ENCODE measurements at places on chromosomes 3 and 15.
A peak's percentile ranks its signal among the peaks of the same experiment; 100 is the strongest.

GRCh38 chr3:15797642-15798303, at the start of gene ANKRD28:
ANKRD28 (minus strand) TSS chr3:15797979; CDS start chr3:15796521, 1,458 bp downstream.
- no peak for DNase-seq
- peak within 1 kb of the TSS; percentile 99 for H3K27ac ChIP-seq
- peaks cover 29% of the 10 kb centered on the region for H3K4me1 ChIP-seq
- peaks cover 14% of the 10 kb centered on the region for H3K36me3 ChIP-seq
- peak within 1 kb of the TSS; percentile 93 for H3K4me3 ChIP-seq

DNA sequence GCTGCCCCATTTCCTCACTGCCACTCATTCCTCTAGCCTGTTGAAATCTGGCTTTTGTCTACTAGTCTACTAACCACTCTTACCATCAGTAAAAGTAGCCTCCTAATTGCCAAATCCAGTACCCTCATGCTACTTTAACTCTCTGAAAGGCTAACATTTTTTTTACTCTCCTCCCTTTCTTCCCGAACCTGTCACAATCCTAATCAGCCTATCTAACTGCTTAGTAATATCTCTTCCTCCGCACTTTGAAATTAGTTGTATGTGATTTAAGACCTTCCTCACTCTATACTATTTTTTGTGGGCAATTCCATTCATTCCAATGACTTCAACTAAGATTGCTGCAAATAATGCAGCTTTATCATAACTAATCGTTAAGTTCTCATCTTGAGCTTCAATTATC, 3.7 kb downstream of the SENP7 start:
- DNase-seq = no peak
- H3K27ac ChIP-seq = peak overlapping the region; percentile 87
- H3K4me3 ChIP-seq = peak overlapping the region; percentile 8
- H3K27me3 ChIP-seq = no peaks in the 10 kb centered on the region
- peaks cover 15% of the 10 kb centered on the region for H3K36me3 ChIP-seq
- peaks cover 30% of the 10 kb centered on the region for H3K4me1 ChIP-seq

GRCh38 chr15:68589783-68590710, 11.3 kb downstream of the CORO2B start:
- H3K27me3 ChIP-seq = no peaks in the 10 kb centered on the region
- no peak for DNase-seq
- no peaks in the 10 kb centered on the region for H3K36me3 ChIP-seq

DNA sequence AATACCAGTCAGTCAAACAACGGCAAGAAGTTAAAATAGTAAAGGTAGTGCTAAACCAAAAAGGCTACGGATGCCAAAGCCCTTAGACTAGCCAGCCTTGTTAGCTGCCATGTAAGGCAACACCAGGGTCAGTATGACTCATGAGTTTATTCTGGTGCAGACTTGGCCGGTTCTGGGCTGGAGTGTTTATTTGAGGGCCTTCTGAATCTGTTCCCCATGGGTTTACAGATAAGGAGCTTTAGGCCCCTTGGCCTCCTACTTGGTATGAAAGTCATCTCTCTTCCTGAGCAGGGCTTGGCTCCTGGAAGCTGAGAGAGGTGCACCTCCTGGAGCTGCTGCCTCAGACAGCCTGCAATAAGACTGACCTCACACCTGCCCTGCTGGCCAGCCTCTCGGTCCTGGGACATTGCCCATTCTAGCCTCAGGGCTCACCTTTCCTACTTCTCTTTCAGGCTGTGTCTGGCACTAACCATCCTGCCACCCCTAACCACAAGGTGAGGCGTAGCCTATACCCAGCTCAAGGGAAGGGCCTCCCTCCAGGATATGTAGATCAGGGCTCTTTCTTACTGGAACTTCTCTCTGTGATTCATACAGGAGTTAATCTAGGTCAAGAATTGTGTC, 10.4 kb upstream of the RTP1 start:
- H3K4me1 ChIP-seq = peaks cover 11% of the 10 kb centered on the region
- no peaks in the 10 kb centered on the region for H3K36me3 ChIP-seq
- no peak overlapping the region for H3K4me3 ChIP-seq
- no peak for DNase-seq
- peaks cover 2% of the 10 kb centered on the region for H3K27me3 ChIP-seq

DNA sequence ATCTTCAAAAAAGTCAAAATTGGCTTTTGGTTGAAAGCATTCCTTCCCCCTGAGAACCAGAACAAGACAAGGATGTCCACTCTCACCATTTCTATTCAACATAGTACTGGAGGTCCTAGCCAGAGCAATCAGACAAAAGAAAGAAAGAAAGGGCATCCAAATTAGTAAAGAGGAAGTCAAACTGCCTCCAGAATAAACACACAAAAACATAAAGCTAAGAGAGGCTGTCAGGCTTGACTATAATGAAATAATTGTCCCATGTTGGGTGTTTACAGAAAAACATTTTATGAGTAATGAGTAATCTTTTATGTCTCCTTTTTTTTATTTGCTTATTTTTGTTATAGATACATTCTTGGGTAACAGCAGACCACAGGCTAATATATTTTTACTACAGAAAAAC, 18.3 kb upstream of the FAM240A start:
- no peaks in the 10 kb centered on the region for H3K4me1 ChIP-seq
- no peaks in the 10 kb centered on the region for H3K36me3 ChIP-seq
- no peak overlapping the region for H3K4me3 ChIP-seq
- peaks cover 26% of the 10 kb centered on the region for H3K27me3 ChIP-seq
- DNase-seq = no peak

DNA sequence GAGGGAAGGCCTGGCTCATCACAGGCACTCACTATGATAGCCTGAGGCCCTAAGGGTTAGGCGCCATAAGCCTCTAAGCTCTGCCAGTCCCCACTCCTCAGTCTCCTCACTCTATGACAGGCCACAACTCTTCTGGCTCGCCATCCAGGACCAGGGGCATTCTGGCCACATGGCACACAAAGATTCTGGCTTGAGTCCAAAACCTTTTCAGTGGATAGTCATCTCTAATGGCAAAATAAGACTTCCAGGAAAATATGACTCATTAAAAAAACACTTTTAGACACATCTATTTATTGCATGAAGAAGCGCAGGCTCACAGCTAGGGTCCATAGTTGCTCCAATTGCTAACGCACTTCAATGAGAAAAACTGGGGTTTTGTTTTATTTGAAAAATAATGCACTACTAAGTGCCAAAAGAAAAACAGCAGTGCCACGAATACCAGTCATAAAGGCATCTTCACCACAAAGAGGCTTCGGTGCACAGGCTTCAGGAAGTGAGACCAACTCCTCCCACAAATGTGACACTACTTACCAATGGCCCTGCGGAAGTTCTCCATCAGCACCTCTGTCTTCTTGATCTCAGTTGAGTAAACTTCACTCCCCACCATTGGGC, 11.1 kb downstream of the RUVBL1 start:
- H3K36me3 ChIP-seq = peaks cover 23% of the 10 kb centered on the region
- DNase-seq = no peak
- H3K4me3 ChIP-seq = peak overlapping the region; percentile 36
- H3K27ac ChIP-seq = peak overlapping the region; percentile 96
- H3K27me3 ChIP-seq = no peaks in the 10 kb centered on the region
- peaks cover 33% of the 10 kb centered on the region for H3K4me1 ChIP-seq
